Activated CD4-positive, alpha-beta T cell treated with anti-CD3 and anti-CD28 coated beads, Interleukin-2, amount 50 U/mL, for 16 hours (primary cell): ENCODE measurements at places on chromosomes 6 and 20.

- DNase-seq = no peak
Observed at GRCh38 chr6:96613291-96613999, 50.5 kb downstream of the FHL5 start.

DNA sequence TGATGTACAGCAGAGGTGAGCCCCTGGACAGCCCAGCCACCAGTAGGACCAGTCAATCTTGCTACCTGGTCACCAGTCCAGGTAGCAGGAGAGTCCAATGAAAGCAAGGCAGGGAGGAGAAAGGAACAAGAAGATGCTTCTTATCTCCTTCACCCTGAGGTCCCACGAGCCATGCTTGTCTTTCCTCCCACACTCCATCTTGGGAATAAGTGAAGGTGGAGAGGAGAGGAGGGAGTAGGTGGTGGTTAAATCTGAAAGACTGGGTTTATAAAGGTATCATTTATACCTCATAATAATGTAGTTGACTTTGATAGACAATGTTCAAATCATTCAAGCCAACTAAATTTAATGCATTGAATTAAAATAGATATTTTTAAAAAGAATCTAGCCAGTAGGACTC lies 35.9 kb downstream of the LAMP5 start:
- DNase-seq = no peak

GRCh38 chr6:43910638-43911353 lies 140.8 kb downstream of the VEGFA start:
- DNase-seq = no peak

DNA sequence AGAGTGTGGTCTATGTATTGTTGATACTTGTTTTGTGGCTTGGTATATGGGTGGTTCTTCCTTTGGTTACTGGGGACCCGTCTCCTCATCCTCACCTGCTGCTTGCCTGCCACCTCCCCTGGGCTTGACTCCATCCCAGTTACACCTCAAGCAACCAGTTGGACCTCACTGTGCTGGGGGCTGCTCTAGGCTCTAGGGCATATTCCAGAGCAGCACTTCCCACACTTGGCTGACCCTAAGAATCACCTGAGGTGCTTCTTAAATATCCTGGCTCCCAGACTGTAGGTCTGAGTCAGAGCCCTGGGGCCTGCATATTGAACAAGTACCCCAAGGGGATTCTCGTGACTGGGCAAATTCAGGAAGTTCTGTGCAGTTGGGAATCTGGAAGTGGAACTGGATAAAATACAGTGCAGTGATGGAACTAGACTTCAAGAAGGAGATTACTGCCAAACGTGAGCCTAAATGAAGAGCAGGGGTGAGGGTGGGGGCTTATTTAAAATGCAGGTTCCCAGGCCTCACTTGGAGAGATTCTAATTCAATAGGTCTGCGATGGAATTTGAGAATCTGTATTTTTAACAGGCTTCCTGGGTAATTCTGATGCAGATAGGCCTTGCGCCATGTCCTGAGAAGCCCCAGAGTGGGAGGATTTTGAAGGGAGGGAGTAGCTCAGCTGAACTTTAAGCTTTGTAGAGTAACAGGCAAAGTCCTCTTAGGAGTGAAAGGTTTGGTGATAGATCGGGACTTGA lies 7.6 kb downstream of the SPATS1 start:
- DNase-seq = no peak

GRCh38 chr6:20630136-20630535 lies 95.9 kb downstream of the CDKAL1 start:
- no peak for DNase-seq

- no peak for DNase-seq
Observed at GRCh38 chr20:52361650-52362049, 170.1 kb upstream of the ZFP64 start.

GRCh38 chr6:85125526-85125925 lies 324.4 kb upstream of the NT5E start:
- no peak for DNase-seq

- DNase-seq = no peak
Observed at GRCh38 chr6:137171824-137172733, 1.4 kb downstream of the IL22RA2 start.

DNA sequence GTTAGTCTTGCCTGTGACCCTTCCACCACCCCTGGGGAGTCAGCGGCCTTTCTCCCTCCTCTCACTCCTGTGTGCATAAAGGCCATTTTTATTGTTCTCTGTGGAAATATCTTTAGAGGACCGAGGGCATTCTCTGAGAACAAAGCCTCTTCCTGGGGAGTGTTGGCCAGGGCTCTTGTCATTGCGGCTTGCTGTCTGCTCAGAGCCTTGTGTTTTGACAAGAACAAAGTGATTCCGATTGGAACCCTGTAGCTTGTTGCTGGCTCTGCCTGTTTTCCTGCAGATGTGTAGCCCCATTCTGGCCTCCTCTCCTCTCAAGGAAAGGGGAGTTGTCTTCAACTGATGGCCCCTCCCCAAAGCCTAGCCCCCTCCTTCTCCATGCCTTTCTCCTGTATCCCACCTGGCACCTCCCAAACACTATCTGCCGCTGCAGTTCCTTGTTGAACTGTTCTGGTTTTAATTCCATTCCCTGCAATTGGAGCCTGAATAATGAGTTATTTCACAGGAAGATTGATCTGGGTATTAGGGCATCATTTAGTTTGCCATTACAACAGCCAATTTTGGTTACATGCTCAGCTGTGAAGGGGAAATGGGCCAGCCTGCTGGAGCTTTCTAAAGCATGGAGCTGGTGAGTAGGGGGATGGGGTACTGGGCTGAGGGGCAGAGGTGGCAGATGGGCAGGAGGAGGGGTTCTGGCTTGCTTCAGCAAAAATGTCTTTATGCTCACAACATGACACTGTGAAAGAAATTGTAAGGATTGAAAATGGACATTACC lies 252.5 kb downstream of the LRFN2 start:
- DNase-seq = no peak

DNA sequence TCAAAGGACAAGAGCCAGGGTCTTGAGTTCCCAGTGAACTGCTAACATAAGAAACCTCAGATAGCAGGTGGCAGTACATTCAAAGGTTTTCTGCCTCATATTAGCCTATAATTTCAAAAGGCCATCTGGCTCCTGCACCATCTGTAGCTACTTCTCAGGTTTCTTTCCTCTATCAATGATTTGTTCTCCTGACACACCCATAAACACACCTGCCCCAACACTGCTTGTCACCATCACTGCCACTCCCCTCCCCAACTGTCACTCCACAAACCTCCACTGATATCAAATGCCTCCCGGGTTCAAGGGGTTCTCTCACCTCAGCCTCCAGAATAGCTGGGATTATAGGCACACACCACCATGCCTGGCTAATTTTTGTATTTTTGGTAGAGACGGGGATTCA lies 152.7 kb upstream of the SLC22A16 start:
- DNase-seq = no peak

DNA sequence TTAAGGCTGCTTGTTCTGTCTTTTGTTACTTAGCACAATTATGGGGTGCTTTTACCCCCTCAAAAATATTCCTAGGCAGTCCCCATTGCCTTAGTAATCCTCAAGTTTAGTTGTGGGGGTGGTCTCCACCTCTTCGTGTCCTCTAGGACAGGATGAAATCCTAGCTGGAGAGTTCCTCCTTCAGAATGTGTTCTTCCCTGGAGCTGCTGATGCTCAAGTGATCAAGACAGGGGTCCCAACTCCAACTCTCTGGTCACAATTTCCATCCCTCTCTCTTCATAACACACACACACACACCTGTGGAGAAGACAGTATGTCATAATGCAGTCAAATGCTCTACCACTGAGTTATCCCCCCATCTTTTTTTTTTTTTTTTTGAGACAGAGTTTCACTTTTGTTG lies 280.7 kb downstream of the UST start:
- no peak for DNase-seq

- no peak for DNase-seq
Observed at GRCh38 chr6:121732641-121733040, 297.2 kb downstream of the GJA1 start.

DNA sequence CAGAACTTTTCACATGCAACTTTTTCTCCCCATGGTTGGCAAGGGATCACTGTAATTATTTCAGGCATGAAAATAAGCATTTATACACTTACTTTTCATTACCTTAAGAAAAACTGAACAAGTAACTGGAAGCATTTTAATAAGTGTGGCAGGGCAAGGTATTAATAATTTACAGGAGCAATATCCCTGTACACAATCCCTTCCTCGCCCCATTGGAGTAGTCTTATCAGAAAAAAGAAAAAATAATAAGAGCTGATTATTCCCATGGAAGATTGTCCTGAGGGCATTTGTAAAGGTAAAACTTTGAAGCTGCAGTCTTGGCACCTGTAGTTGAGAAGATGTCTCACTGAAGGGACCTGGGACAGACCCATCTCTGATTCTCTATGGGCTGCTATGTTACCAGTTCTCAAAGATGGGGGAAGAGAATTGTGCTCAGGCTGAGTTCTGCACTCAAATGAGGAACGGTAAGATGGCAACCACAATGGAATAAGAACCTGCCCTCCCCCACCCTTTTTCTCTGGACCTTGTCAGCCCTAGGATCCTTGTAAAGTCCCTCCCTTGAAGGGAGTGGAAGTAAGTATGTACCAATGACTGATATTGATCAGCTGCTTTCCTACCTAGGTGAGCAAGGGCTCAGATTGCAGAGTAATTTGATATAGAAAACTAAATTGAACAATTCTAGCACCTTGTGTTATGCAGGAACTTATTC lies 70.0 kb upstream of the AHI1 start:
- DNase-seq = no peak

DNA sequence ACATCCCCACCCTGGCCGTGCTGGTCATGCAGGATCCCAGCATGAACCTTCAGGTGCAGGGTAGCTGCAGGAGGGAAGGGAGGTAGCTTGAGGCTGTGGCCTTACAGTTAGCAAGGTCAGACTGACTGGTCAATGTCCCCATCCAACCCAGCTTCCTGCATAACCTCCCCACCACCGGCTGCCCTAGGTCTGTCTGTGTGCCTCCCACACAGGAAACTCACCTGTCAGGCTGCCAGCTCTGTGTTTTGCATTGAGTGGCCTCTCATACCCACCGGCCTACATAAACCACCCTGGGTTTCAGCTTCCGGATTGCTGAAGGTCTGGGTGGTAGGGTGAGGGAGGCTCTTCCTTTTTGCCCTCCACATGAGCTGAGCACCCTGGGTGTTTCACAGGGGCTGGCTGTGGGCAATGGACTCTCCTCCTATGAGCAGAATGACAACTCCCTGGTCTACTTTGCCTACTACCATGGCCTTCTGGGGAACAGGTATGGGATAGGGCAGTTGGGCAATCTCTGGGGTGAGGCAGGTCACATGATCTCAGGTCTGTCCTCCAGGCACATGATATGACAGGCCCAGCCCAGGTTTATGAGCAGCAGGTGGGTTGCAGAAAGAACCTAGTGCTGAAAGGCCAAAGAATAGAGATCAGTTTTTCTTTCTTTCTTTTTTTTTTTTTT lies 1.8 kb downstream of the CTSA start:
- peak; percentile 43 for DNase-seq

DNA sequence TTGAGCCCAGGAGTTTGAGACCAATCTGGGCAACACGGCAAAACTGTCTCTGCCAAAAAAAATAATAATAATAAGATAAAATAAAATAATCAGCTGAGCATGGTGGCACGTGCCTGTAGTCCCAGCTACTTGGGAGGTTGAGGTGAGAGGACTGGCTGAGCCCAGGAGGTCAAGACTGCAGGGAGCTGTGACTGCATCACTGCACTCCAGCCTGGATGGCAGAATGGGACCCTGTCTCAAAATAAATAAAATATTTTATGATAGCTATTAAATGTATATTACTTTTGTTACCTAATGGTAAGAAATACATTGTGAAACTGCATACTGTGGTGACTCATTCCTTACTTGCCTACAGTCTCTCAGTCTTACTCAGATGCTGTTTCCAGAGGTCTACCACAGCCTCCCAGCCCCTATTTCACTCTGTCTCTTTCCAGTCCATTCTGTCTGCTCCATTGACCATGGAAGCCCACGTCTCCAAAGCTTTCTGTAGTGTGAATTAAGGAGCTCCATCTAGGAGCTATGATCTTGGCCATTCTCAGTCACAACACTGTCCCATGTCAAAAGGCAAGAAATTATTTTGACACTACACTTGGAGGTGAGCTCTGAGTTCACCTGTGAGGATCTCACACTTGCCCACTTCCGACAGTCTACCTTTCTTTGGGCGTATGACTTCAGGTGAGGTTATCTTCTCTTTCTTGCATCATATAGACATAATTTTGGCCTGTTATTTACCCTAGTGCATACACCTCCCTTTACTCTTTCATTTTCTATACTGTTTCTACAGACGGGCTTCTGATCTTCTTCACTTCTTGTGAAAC lies 22.4 kb upstream of the SNX9 start:
- DNase-seq = peak; percentile 80

- no peak for DNase-seq
Observed at GRCh38 chr20:56299362-56299761, 50.8 kb downstream of the MC3R start.

- no peak for DNase-seq
Observed at GRCh38 chr6:169042061-169042460, 211.6 kb downstream of the THBS2 start.

DNA sequence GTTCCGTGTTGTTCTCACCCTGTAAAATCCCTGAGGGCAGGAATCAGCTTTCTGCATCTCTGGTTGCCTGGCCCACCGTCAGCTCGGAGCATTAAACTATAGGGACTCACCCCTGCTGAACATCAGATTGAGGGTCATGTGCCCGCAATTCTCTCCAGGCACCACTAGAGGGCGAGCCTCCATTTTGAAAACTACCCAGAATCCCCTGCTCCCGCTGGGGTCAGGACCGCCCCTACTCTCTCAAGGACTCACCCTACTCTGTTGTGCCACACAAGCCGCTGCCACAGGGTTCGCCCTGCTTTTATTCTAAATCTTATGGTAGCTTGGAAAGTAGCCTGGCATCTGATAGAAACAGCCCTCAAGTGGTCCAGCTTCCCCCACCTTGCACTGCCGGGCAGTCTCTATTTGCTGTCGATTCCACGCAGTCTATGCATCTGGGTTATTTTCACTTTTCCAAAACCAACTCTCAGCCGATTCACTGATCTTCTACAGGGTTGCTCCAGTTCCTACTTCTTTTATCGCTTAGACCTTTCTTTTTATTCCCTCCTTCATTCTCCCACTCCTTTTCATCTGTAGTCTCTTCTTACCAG lies 244.1 kb upstream of the QKI start:
- peak; percentile 35 for DNase-seq

DNA sequence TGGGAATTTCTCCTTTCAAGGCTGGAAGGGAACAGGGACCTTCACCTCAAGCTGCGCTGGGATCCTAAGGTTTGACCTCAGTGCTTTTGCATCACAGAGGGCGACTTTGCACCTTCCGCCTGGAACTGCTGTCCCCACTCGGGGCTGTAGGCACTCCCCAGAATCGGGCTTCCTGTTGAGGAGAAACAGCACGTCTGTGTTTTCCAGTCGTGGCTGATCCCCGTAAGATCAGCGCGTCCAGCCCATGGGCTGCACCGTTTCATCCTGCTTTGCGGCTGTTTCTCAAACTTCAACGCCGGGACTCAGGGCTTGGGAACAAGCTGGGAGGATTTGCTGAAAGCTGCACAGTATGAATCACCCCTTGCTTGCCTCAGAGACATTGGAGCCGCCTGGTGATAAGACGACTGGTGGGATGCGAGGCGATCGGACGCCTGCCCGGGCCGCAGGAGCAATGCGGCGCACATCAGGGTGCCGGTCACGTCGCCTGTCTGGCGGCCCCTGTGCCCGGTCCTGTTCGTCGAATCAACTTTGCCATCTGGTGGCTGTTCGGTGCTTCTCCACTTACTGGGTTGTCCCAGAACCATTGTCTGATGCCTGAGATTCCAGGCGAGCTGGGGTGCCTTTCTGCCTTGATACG lies 53.6 kb upstream of the FRMD1 start:
- DNase-seq = peak; percentile 5

GRCh38 chr6:128713461-128713860 lies 169.5 kb upstream of the LAMA2 start:
- no peak for DNase-seq

GRCh38 chr20:417801-418342 lies 9.8 kb downstream of the RBCK1 start:
- no peak for DNase-seq
